ENCODE measurements at places on chromosomes 7 and 10. TPM values are rescaled to one million over a fixed set of nuclear protein-coding genes. Genes with fewer than 3 reads are reported as not detected.

The LRRC17 gene
- polyA plus RNA-seq: 62.1 TPM

The CCL24 gene
- polyA plus RNA-seq: 0.93 TPM

- DNase-seq: no peak
These were observed 30.2 kb upstream of the EZH2 start for GRCh38 chr7:148914208-148914777.

DNA sequence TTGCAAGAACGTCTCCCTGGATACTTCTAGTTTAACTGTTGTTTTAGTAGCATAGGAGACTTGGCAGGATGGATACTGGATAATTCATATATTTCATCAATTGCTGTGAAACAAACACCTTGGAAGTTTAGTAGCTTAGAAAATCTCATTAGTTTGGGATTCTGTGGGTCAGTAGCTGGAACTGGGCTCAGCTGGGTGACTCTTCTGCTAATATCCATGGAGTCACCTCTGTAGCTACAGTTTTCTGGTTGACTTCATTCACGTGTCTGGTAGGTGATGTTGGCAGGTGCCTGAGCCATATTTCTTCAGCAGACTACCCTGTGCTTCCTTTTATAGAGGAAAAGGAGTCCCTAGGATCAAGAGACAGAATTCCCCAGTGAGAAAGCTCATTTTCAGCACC is 208.9 kb upstream of the PFKP start:
- no peak for DNase-seq

DNA sequence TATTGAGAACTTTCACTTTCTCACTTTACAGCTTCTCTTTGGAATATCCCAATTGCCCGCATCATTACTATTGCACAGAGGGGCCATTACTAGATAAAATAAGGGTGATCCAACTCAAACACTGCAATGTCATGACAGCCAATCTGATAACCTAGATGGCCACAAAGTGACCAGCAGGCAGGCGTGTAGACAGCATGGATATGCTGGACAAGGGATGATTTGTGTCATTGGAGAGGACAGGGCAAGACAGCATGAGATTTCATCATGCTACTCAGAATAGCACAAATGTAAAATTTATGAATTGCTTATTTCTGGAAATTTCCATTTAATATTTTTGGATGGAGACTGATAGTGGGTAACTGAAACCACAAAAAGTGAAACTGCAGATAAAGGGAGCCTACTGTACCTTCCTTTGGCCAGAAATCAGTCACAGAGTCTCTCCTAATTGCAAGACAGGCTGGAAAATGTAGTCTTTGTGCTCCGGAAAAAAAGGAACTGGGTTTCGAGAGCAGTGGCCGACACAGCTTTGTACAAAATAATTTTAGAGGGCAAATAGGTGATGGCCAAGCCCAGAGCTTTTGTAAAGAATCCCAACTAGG is 6.1 kb upstream of the GSDME start:
- no peak for DNase-seq

DNA sequence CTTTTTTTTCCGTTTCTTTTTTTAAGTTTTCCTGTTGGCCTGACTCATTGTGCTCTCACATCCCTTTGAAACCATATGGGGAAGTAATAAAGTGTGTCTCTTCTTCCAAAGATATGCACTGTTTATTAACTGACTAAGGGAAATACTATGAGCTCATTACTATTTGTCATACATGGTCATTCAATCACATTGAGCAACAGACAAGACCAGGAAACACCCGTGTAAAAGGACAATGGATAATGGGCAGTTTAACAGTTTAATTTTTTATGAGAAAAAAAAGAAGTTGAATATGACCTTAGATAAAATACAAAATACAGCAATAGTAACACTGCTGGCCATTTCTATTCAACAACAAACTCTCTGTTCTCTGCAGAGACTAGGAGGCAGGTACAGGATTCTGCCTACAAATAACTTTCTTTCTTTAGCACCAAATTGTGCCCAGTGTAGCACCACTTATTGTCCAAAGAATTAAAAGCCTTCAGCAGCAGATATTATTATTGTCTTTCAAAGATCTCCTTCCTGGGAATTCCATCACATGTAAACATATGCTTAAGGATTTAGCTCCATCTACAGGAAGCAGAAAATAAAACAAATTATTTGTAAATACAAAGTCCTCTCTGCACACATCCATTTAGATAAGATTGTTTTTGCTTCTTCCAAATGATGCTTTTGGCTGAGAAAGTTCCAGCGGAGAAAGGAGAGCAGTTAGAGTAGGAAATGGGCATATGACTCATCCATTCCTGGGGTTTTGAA is 55.0 kb upstream of the AKR1E2 start:
- peak; percentile 21 for DNase-seq

- no peak for DNase-seq
These were observed 389.4 kb downstream of the KCNMA1 start for GRCh38 chr10:77248104-77248790.

DNA sequence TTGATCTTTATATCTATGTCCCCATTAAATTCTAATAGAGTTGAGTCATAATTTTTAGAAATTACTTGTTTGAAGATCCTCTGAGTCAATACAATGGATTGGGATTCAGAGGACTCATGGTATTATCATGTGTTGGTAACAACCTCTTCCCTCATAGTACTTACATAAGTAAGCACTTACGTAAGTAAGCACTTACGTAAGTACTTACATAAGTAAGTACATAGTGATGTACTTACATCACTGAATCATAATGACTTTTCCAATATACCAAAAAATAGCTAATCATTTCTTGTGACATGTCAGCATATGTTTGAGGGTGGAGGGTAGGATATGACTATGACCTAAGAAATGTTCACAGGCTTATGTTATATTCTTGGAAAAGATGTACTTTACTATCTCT is 740.5 kb downstream of the SORCS1 start:
- no peak for DNase-seq
